ENCODE measurements at places on chromosomes 6 and 20.

DNA sequence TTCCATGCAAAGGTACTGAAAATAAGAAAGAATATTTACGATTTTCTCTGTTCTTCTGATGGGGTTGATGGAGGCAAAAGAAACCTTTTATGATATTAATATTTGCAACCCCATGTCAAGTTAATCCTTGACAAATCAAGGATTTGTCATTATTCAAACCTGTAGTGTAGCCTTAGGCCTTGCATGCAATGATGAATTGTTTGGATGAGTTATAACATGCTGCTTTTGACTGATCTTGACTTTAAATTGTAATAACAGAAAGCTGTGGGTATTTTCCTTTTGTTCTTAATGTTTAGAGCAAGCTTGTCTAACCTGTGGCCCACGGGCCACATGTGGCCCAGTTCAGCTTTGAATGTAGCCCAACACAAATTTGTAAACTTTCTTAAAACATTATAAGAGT is 13.0 kb upstream of the BAG2 start:
- DNase-seq, result no peak

DNA sequence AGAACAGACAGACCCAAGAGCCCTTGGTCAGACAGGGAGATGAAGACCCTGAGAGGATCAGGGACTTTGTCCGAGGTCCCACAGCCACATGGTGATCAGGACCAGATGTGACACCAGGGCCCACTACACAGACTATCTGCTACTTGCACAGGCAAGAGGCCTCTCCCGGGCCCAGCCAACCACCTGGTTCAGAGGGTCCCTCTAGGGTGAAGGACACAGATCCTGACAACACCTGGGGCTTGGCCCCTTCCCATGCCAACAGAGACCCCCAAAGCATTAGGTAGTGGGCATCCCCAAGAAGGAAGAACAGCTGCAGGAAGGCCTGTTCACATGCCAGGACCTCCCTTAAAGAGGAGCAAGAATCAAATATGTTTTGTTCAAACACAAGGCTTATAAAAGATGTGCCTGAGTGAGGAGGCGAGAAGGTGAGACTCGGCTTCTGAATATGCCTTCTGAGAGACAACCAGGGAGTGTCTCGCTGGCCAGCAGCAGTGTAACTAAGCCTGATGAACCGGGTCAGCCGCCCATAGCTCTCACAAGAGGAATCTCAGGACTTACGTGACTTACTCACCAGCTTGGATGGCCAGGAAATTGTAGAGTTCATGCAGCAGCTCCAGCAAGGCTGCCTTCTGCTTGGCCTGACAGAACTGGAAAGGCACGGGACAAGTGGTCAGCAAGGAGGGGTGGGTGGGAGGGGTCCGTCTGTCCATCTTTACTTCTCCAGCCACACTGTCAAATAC is 5.0 kb downstream of the LEMD2 start:
- no peak for DNase-seq

DNA sequence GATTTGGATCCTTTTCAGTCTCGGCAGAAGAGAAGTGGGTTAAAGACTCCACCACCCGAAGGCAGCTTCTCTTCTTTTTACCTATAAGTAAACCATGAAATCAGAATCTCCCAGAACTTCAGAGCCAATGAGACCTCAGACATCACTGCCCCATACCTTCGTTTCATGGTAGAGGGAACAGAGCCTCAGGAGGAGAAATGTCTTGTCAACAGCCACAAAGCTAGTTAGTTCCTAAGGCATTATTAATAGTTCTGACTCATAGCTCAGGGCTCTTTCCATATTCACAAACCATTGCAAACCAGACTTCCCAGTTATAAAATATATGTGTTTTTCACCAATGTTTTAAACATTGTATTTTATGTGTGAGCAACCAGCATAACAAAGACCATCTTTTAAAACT is 118.7 kb upstream of the RIPOR2 start:
- no peak for DNase-seq

DNA sequence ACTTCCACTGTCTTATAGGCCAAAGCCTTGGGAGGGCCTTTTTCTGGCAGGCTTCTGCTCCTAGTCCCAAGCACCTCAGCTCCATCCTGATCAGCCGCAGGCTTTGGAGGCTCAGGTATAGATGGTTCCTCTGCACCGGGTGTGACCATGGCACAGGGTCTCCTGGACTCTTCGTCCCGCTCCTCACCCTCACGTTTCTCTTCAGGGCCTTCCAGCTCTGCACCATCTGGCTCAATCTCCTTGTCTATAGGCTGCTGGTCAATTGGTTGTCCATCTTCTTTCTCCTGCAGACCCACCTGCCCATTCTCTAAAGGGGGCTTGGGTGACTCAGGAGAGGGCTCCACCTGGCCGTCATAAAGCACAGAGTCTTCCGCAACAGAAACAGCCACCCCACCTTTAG is 37.0 kb downstream of the BFSP1 start:
- no peak for DNase-seq

Data from stimulated activated CD8-positive, alpha-beta memory T cell treated with anti-CD3 and anti-CD28 coated beads, Interleukin-15, amount 100 ng/mL, for 48 hours (primary cell).